ENCODE measurements at places on chromosomes 16 and 17.

DNA sequence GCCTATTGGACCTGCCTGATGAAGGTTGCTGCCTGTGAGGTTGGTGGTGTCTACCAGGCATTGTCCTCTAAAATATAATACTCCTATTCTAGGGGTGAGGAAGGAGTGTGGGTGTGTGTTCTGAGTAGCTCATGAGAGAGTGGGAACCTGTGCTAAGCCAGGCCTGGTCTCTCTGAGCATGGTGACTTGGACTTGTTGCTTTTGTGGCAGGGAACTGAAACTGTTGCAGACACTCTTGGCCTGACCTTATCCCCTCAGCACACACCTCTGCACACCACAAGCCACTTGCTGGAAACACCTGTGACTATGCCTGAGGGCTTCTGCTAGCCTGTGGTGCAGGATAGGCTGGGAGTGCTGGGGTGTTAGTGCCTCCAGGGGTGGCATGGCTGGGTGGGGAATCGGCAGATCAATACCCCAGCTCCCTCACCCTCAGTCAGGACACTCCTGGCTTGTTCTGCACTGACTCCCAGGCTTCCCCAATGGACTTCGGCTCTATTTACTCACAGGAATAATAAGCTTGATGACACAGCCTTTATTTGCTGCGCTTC lies 29.9 kb downstream of the PLCG2 start:
- DNase-seq: peak; percentile 23

DNA sequence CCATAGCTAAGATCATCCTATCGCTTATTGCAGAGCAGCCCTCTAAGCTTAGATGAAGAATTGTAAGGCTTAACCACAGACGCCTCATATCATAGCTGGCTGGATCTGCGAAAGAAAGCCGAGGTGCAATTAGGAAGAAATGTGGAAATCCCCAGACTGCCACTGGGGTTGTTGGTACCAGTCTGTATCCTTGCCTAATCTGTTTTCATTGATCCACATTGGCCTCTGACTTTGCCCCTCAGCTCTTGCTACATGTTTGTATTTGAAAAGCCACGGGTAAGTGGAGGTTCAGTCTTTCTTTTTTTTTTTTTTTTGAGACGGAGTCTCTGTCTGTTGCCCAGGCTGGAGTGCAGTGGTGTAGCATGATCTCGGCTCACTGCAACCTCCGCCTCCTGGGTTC lies 48.9 kb downstream of the TANGO6 start:
- DNase-seq: no peak

DNA sequence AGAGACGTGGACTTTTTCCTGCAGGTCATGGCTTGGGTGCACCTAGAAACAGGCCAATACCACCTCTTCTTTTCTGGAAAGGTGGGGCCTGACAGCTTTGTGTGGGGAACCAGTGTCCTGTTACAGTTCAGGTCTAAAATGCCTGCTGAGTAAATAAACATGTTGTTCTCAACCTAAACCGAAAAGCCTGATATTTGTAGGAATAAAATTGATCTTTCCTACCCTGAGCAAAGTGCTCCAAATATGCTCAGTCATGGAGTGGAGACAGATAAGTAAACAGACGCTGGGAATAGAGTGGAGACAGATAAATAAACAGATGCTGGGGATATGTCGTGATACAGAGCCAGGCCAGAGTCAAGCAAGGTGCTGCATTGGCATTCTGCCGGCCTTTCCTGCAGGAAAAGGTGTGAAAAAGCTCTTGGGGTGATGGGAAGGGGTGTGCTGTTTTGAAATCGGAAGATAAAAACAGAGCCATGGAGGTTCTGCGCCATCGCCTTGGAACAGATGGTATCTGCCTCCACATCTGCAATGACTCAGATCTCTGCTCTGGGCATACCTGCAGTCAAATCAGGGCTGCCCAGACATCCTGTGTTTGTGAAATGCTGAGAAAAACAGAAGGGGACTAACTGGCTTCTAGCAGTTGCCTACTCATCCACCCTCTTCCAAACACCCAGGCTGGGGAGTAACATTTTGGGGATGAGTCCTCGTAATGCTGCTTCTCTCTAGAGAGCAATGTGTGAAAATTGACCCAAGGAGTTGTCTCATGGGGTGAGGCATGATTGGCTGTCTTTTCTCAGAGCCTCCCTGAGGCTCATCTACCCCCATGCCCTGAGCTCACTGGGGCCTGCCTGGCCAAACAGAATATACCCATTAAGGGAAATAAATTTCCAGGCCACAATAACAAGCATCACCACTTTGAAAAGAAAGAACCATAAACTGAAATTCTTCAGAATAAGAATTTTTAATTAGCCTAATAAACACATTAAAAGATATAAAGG lies 16.8 kb upstream of the TRPV2 start:
- DNase-seq: no peak

DNA sequence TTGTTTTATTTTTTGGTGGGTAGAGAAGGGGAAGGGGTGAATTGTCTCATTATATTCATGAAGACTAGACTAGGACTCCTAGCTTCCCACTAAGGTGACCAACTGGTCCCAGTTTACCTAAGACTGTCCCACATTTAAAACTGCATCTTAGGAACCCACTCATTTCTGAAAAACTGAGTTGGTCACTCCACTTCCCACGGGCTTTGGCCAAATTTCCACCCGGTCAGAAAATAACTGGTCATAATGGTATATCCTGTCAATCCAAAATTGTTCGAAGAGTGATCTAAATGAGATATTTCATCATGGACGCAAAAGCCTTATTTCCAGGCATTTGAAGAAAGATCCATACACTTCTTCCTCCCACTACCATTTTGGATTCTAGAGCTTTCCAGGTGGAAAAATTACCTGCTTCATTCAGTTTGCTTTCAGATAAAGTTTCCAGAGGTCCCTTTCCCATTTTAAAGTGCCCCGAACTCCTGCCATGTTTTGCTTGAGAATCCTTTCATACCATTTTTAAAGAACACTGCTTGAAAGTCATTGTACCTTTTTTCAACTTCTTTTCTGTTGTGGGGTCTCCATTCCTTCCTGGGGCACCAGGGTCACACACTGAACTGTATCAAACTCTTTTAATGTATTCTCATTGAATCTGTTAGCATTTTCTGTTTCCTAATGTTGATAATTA lies 21.8 kb upstream of the ZFHX3 start:
- no peak for DNase-seq

- DNase-seq: no peak
These were observed 58.7 kb upstream of the LYRM9 start for GRCh38 chr17:27951872-27952271.

GRCh38 chr16:71883168-71883848 lies 674 bp downstream of the ZNF821 start:
- peak; percentile 42 for DNase-seq

GRCh38 chr16:86663685-86664521 lies 85.6 kb downstream of the FOXL1 start:
- no peak for DNase-seq

GRCh38 chr17:62696256-62696655 lies 68.8 kb downstream of the MRC2 start:
- DNase-seq: no peak
